ENCODE measurements at places on chromosomes 7 and 10. TPM values are rescaled to one million over a fixed set of nuclear protein-coding genes. Genes with fewer than 3 reads are reported as not detected.

INHBA gene
- 0.38 TPM for polyA plus RNA-seq

LRRC17 gene
- 1.00 TPM for polyA plus RNA-seq

TAF5 gene
- 2.5 TPM for polyA plus RNA-seq

SUN3 gene
- not detected for polyA plus RNA-seq

RELN gene
- 0.07 TPM for polyA plus RNA-seq

ACSM6 gene
- not detected for polyA plus RNA-seq

LIPK gene
- polyA plus RNA-seq, result not detected

CYP3A7 gene
- not detected for polyA plus RNA-seq

COG5 gene
- polyA plus RNA-seq, result 3.6 TPM

ANKRD22 gene
- 2.6 TPM for polyA plus RNA-seq

MRLN gene
- polyA plus RNA-seq, result not detected

DNA sequence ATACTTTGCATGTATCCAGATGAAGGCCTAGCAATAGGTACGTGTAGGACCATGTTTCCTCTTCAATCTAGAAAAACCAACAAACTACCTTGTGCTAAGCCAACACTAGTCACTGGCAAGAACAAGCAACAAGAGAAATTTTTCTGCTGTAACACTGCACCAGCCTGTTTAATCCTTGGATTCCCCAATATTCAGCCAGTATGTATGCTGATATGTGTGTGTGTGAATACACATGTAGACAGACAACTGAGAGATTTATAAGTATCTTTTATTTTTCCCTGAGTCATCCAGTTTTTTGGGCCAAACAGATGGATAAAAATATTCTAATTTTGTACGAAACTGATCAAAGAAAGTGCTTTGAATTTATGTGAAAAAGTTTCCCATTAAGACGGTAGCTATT is 26.2 kb downstream of the GLI3 start:
- no peak for DNase-seq

- no peak for DNase-seq
These were observed 17.4 kb downstream of the BEND7 start for GRCh38 chr10:13511409-13511808.

GRCh38 chr7:79988653-79989052 is 146.0 kb upstream of the GNAI1 start:
- no peak for DNase-seq

DNA sequence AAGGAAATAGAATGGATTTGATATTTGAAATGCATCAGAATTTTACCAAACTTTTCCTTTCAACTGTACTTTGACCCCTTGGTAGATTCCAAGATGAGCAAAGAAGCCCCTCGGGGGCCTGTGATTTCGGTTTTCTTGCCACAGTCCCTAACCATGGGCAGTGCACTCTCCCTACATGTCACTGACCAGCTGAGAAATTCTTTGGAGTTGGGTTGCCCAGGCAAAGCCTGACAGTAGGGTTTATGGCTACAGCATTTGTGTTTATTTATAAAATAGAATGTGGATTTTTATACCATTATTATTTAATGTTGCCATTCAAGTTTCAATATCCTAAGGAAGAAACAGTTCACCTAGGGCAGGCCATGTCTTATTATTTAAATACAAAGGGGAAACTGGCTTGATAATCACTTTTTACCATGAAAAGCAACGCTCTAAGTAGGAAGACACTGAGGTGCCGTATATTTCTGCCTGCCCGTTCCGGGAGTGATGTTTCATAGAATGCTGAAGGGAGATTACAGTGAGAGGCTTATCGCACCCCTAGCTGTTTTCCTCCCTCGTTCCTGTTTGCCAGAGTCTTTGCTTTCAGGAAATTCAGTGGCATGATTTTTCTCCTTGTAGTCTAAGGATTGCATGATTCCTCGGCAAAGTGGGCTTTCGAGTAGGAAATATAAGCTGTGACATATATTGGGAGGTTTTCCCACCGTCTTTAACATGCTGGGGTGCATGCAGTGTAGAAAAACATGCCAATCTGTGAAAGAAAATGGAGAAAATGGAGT is 35.8 kb downstream of the WIPF3 start:
- no peak for DNase-seq

- peak; percentile 73 for DNase-seq
These were observed 10.6 kb downstream of the BHLHA15 start for GRCh38 chr7:98221611-98222532.

DNA sequence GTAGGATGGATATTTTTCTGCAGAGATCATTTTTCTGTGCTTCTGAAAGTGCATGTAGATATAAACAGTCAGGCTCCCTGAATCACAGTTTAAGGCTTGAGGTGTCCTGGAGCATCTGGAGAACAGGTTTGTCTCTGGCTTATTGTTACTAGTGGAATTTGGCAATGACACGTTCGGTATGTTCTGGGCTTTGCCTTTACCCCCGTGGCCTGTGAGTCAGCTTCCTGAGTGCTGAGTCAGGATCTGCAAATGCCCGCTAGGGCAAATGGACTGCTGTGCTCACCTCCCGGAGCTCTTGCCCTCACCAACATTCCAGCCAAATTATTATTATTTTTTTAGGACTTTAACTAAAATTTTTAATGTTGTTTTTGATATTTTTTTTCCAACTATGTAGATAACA is 192.5 kb upstream of the PRSS1 start:
- no peak for DNase-seq

DNA sequence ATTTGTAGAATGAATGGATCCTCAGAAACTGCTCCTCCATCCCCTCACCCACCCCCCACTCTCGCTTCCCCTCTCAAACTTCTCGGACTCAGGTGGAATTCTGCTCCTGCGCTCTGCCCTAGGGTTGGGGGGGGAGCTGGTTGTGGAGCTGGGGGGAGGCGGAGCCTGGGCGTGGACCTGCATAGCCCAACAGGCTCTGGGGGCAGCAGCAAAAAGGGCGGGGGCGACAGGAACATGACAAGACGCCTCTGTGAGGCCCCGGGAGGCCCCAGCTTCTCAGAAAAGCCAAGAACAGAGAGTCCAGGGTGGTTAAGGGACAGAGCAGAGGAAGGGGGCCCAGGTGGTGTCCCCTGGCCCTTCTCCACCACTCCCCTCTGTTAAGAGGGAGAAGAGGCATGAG is 3.5 kb downstream of the TSC22D4 start:
- peak; percentile 75 for DNase-seq

GRCh38 chr7:26156451-26157420 is 4.7 kb downstream of the NFE2L3 start:
- no peak for DNase-seq

GRCh38 chr7:41219276-41219675 is 483.6 kb downstream of the INHBA start:
- no peak for DNase-seq

DNA sequence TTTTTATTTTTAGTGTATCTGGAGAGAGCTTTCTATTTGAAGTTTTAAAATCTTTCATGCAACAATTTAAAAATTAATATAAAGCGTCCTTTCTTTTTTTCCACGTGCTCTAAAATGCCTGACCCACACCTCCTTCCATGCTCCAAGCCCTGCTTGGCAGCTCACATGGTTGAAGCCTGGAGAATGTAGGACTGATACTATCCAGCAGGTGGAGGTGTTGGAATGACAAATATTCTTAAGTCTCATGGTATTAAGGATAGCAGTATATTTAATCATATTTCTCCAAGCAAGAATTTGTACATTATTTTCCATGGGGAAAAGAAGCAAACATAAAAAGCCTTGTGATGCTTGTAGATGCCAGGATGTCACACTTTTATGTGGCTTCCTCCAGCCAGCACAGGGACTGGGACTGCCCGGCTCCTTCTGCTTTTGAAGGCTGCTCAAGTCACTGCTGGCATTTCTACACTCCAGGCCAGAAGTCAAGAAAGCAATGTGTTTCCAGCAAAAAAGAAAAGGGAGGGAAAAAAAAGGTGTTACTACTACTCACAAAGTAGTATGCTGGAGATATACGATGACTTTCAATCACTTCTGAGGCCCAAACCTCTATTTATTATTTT is 49.7 kb downstream of the BZW2 start:
- DNase-seq, result no peak

- DNase-seq, result no peak
These were observed 95.3 kb downstream of the RNF32 start for GRCh38 chr7:156735851-156736250.

- peak; percentile 79 for DNase-seq
These were observed 6.6 kb downstream of the TRIM8 start for GRCh38 chr10:102650655-102651454.

- no peak for DNase-seq
These were observed 19.4 kb downstream of the PFKFB3 start for GRCh38 chr10:6221971-6222751.

- DNase-seq, result no peak
These were observed 1.8 kb downstream of the PGAM2 start for GRCh38 chr7:44063547-44063893.

GRCh38 chr10:69464801-69465401 is 13.6 kb downstream of the TSPAN15 start:
- DNase-seq, result peak; percentile 75

GRCh38 chr7:50477640-50478039 is 27.5 kb upstream of the FIGNL1 start:
- DNase-seq, result no peak

- DNase-seq, result no peak
These were observed 671.4 kb upstream of the GALNT17 start for GRCh38 chr7:70460562-70460961.

DNA sequence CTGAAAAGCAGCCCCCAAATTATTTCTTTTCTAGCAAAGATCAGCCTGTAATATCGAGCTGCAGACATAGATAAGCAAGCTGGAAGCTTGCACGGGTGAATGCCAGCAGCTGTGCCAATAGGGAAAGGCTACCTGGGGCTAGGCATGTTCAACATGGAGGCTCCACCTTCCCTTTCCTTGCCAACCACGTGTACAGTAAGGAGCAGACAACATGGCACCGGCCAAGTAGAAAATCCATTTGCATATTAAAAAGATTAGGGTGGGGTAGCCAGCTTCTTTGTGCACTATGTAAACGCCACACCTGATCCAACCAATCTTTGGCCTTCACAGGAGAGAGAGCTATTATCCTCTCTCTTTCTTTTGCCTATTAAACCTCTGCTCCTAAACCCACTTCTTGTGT is 56.7 kb upstream of the SEPHS1 start:
- no peak for DNase-seq

DNA sequence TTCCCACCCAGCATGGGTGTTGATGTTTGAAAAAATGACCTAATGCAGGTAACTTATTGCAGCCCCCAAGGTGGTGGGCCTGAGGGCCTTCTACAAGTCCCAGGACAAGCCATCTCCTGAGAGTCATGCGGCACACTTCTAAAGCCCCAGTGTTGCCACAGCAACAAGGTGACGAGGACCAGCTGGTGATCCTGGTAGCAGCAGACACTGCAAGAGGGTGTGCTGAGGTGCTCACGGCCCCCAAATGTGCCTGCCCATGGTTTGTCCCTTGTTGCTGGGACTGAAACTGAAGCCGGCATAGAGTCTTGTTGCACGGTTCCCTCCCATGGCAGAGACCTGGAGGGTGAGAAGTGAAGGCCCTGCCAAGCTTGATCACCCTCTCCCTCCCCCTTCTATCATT is 333.2 kb upstream of the MGMT start:
- DNase-seq, result no peak

DNA sequence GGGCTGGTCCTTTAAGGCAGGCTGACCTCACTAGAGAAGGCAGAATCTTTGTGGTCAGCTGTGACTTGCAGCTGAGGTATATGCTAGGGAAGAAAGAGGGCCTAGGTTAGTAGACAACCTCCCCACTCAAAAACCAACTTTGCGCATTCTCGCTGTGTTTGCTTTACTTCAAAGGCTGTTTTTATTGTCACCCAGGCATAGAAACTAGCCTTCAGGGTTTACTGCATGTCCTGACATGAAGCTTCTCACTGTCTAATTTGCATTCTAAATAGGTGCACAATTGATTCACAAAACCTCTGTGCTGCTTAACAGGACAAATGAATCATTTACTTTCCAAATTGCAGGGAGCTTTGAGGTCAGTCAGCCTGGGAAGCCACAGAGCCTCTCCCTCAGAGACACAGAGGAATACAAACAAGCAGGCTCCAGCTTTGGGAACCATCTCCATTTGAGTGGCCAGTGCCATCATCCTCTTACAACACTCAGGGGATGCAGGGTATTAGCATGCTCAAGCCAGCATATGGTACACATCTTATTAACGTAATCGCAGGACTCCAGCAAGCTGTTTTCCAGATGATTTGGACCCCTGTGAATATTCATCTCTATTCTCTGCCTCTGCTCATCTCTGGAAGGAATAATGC is 596.4 kb upstream of the GHITM start:
- DNase-seq, result no peak

DNA sequence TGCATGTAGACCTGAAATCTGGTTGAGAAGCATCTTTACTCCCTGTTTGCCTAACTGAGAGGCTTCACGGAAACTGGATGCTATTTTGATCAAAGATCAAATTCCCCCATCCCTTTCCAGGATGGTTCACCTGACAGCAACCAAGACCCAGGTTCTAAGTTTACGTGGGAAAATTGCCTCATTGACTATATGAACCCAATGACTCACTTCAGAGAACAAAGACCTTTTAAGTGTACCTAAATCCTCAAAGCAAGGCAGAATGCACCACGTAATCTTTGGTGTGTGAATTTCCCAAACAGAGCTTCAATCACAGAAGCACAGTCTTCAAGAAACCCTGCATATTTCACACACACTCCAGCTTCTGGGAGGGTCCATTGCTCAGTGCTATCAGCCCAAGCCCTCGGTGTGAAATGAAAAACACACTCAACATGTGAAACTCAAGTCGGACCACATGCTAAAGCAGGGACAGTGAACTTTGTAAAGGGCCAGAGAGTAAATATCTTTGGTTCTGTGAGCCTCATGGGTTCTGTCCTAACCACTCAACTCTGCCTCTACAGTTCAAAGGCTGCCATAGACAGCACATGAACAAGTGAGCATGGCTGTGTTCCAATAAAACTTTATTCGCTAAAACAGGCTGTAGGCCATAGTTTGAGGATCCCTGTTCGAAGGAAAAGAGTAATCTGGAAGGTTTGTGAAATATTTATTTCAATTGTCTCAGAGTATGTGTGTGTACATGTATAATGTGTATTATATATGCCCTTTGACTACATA is 275.6 kb upstream of the FOXK1 start:
- no peak for DNase-seq

DNA sequence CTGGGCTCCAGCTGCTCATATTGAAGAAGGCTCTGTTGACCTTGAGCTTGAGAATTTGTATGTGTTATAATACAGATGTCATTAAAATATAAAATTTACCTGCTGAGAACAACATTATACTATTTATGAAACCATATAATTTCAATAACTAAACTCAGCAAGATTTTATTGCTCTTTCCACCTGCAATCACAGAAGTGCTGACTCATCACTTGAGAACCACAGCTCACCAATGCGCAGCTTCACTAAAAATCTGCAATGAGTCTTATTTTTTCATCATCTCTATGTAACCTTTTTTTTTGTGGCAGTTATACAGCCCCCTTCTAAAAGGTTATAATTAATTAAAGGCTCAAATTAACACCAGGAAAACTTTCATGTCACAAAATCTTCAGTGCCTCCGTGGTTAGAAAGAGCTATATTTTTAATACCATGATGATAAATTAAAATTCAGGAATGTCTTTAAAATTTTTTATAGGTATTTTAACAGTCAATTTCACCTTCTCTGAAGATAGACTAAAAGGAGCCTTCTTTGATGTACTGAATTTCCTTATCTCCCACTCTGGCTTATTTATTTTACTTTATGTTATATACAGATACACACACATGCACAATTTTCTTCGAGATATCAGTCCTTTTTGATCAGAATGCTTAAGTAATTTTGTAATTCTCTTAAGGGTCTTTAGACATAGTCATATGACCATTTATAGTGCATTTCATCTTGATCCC is 102.7 kb downstream of the EVX1 start:
- DNase-seq, result no peak
